GM13976 (cell line): ENCODE measurements at places on chromosomes 5 and 9.

DNA sequence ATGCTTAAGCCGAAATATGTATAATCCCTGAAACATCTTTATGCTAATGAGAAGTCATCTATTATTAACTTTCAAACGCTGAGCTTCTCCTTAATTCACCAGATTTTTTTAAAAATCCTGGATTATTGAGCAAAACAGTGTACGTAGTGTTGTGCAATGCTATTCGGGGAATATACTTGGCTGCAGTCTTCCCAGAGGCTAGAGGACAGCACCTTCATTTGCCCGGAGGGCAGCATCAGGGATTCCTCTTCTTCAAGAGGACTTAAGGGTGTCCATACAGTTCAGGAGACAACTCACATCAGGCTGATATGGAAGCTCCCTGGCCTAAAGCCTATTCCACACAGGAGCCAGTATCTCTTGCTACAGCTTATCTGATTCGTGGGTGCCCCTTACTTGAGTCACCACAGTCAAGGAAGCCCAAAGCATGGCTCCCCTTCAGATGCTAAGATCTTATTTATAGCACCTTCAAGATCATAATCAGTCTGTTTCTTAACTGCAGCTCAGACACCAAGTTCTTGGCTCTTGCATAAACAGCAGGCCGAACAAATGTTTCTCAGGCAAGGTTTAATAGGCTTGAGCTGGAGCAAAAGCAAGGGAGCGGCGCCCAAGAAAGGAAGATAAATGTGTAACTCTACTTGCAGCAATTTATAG lies 29.4 kb downstream of the NUTM2F start:
- DNase-seq: no peak

- no peak for DNase-seq
Observed at GRCh38 chr9:96644137-96644536, 11.0 kb downstream of the PRXL2C start.

DNA sequence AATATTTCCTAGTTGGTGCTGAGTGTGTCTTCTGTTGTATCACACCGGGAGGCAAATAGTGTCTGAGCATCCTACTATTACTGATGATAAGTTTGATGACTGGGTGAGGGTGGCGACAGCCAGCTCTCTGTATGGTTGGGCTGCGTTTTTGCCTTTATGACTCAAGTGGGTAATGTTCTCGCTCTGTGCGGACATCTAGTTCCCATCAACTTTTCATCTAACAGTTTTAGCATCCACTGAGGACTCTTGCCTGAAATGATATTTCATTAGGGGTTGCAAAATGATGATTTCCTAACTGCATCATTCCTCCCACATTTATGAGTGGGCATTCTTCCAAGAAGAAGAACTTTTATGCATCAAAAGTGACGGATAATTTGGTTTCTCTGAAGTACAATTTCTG lies 26.5 kb downstream of the HMCN2 start:
- no peak for DNase-seq

DNA sequence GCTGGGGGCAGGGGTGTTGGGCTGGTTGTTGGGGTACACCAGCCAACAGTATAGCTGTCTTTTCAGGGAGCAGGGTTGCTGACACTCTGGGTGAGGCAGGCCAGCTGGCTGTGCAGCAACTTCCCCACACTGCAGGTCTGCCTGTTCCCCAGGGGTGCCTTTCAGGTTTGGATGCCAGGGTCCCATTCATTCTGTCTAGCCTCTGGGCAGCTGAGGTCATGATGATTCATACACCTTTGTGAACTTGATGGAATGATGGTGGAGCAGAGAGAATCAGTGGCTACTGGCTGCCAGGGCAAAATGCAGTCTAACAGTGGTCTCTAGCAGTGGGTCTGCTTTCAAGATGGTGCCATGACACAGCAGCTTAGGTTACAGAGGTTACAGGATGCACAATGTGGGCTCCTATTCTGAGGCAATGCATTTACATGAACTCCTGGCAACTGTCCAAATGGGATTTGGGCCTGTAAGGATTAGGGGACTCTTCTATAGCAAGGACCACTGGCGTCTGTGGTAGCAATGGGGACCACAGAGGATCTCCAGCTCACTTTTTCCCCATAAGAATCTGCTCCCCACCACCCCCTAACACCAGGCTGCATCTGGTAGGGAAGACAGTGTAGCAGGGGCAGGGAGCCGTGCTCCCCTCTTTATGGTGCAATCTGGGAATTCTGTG lies 103.7 kb downstream of the FEM1C start:
- DNase-seq: no peak

DNA sequence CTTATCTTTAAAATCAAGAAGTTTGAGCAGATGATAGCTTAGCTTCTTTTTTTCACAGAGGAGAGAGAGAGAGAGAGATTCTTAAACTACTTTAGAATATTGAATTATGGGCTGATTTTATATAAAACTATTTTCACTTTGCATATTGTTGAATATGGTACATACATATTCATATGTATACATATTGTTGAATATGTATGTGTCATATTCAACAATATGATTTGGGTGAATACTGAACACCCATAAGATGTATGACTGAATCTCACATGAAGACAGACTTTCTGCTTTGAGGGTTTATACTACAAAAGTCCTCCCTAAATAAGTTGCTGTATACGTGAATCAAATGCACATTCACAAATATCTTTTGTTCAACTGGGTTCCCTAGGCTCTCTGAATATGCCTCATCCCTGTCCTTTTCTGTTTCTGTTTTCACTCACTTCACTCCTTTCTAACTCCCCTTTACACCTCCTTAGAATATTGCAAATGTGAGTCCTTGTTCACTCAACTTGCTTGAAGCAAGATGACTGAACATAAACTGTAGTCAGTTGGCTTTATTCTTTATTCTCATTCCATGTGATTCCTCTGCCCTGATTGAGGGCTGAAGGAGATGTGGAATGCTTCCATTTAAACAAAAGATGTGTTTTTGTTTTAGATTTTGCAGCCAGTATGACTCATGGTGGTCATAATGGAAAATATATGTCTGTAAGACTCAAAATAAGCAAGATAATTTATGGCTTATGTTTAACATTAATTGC lies 225.4 kb upstream of the DAB2 start:
- no peak for DNase-seq

GRCh38 chr9:75589497-75589896 lies 301.0 kb upstream of the PCSK5 start:
- no peak for DNase-seq

DNA sequence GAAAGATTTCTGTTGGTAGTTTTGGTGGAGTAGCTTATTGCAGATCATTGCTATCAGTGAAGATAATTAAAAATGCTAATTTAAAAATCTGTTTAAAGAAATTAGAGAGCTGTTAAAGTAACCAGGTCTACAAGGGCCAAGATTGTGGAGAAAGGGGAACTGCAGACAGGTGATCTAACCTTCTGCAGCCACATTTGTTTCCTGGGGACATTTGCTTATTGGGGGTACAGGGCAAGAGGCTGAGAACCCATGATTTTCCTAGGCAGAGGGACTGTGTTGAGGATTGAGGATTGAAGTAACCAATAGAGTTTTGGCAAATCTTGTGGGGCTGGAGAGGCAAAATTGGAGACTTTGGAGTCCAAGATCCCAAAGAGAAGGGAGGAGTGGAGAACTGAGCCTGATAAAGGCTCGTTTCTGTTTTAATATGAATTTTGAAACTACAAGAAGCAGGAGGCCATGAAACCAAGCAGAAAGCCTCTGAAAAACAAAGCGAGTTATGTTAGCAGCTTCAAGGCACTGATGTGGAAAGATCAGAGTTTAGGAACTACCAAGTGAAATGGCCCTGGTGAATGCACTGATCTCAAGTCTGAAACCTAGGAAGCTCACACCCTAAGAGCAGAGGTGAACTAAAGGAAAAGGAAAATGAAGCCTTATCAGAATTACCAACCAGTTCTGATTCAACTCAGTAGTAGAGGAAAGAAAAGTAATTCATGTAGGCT lies 219.8 kb upstream of the C9orf72 start:
- no peak for DNase-seq

DNA sequence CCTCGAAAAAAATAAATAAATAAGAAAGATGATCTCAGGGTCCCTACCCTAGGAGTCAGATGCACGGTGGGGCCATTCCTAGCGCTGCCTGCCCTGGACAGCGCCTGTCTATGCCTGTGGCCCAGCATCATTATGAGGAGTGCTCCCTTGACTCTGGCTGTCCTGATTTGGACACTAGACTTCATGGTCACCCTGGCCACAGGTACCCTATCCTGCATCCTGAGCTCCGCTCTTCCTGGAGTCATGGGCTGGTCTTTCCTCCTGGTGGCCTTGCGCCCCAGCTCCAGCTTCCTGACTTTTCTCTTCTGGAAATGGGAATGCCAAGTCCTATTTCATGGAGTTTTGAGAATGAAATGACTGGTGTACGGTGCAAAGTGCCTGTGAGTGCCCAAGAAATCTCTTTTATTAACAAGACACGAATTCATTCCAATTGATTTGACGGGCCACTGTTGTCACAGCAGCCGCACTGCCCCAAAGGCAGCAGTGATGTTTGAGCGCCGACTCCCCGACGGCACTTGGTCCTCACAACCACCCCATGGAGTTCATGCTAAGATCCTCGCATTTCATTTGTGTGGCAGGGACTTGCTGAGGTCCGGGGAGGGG lies 564 bp upstream of the AIF1L start:
- no peak for DNase-seq

- no peak for DNase-seq
Observed at GRCh38 chr5:158910782-158911692, 188.7 kb downstream of the EBF1 start.

- no peak for DNase-seq
Observed at GRCh38 chr5:130090569-130091270, 186.5 kb downstream of the CHSY3 start.

- no peak for DNase-seq
Observed at GRCh38 chr9:101912698-101913097, 174.3 kb upstream of the GRIN3A start.

GRCh38 chr9:96495341-96495740 lies 45.4 kb downstream of the HABP4 start:
- no peak for DNase-seq

DNA sequence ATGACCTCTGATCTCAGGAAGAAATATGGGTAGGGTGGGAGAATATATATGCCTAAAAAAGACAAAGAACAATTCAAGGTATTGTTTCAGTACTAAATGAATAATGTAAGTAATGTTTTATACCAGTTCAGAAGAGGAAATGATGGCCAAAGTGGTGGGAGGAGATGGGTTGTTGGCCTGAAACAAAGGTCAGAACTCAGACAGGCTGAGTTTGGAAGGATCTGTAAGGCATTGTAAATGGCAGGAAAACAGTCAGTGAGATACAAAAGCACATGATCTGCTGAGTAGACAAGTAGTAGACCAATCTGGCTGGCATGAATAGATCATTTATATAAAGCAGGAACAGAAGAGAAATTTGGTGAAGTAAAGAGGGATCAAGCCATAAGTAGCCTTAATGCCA lies 175.8 kb upstream of the PLCXD3 start:
- no peak for DNase-seq

DNA sequence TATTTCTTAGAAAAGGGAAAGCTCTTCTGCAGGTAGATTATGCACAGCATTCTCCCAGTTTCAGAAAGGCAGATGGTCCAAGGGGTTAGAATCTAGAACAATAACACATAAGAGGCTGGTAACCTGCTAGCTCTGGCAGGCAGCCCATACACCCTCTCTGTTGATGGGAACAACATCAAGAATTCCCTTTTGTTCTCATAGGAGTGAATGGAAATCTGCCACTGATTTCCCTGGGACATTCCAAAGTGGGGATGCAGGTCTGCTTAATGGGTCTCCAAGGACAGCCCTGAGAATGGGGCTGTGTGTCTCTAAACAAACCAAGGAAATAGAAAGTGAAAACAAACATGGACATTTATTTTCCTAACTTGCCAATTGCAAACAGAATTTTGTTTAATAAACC lies 456.8 kb downstream of the EBF1 start:
- no peak for DNase-seq

- DNase-seq: no peak
Observed at GRCh38 chr9:12538842-12539579, 154.2 kb upstream of the TYRP1 start.

- DNase-seq: no peak
Observed at GRCh38 chr5:15601274-15601673, 101.3 kb downstream of the FBXL7 start.

DNA sequence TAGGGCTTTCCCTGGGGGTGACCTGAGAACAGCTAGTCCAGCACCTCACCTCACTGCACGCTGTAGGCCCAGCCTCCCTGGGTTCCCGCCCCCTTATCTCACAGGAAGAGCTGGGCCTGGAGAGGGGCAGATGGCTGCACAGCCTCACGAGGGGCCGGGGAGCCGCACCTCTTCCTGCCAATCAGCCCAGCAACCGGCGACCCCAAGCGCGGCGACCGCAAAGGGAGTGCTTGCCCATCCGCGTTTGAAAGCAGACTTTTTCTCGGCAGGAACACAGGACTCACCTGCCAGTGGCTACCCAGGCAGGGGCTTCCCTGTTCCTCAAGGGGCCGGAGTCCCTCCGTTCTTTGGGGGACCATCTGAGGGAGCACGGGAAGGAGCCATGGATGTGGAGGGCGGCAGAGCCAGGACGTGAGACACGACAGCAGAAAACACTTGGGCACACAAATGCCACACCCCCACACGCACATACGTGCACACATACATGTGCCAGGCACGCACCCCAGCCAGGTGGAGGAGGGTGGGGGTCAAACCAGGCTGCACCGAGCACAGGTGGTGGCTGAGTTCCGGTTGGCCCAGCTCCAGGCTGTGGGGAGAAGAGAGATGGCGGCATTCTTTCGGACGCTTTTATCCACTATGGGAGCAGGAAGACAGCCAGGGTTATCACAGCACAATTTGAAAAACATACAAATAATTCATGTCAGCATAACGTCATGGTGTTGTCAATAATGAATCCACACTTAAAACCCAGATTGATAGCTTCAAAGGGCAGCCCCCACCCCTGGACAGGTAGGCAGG lies 11.3 kb downstream of the TMEM250 start:
- peak; percentile 81 for DNase-seq

GRCh38 chr5:14906628-14907027 lies 35.0 kb upstream of the ANKH start:
- no peak for DNase-seq

DNA sequence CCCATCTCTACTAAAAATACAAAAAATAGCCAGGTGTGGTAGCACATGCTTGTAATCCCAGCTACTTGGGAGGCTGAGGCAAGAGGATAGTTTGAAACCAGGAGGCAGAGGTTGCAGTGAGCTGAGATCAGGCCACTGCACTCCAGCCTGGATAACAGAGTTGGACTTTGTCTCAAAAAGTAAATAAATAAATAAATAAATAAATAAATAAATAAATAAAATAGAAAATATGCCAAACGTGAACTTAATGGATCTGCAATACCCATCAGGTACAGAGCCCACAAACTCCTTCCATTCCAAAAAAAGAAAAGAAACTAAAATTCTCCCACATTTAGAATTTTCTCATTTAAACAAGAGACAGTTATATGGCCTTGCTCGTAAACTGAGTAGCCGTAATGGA lies 702.7 kb downstream of the CDH18 start:
- DNase-seq: no peak
